ENCODE measurements at places on chromosomes 16 and 17. TPM values are rescaled to one million over a fixed set of nuclear protein-coding genes. Genes with fewer than 3 reads are reported as not detected.

DNA sequence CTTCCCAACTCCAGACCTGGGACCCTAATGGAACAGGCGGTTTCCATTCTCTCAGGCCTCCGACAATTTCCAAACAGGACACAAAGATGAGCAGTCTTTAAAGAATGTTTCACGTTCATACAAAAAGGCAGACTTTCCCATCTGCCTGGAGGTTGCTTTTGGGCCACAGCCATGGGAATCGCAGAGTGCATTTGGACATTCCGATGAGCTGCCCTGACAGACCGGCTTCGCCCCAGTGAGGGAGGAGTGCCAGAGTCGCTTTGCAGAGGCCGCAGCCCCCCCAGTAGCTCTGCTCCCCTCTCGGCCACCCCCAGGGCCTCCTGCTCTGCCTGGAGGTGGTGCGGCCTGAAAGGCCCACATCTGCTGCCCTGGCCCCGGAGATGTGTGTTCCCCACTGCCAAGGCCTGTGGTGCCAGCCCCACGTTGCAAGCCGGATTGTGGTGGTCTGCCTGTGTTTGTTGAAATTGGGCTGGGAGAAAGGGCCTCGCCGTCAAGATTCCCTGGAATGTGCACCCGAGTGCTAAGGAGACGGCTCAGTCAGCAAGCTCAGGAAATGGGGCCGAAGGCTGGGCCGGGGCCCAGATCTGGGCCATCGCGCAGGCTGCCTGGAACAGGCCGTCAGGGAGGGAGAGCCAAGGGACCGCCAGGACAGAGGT is 89.8 kb downstream of the C16orf95 start:
- H3K27ac ChIP-seq = peak overlapping the region; percentile 36
- no peaks in the 10 kb centered on the region for H3K27me3 ChIP-seq
- H3K36me3 ChIP-seq = no peaks in the 10 kb centered on the region
- DNase-seq = no peak

DNA sequence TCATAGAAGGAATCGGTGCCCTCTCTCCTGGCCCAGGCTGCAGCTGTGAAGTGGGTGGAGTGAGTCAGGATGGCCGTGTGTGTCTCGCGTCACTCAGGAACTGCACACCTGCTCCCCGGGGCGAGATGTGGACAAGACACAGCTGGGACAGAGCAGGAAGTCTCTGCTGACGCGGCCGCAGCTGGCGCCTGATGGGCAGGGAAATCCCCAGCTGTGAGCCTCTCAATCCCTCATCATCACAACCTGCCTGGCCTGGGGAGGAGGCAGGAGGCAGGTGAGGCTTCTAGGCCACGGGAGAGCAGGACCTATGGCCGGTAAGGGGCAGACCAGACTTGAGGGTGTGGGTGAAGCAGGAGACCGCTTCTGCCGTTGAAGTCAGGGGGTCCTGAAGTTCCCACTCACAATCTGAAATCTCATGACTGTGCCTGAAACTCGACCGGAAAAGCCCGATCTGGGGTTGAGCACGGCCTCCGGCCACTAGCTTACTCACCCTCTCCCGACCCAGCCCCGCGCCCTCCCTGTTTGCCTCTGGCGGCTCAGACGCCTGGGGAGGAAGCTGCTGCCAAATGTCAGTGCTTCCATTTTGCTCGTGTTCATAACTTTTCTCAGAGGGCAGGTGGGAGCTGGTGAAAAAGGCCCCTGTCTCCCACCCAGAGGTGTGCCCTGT is 1.1 kb upstream of the TRPV3 start:
- H3K27ac ChIP-seq = no peak overlapping the region
- H3K27me3 ChIP-seq = no peaks in the 10 kb centered on the region
- no peaks in the 10 kb centered on the region for H3K36me3 ChIP-seq
- peaks cover 9% of the 10 kb centered on the region for H3K4me1 ChIP-seq
- H3K4me3 ChIP-seq = no peak overlapping the region

GRCh38 chr16:72878301-72879269 is 169.3 kb downstream of the ZFHX3 start:
- H3K4me3 ChIP-seq = no peak overlapping the region
- peak overlapping the region; percentile 32 for H3K27ac ChIP-seq
- H3K4me1 ChIP-seq = peaks cover 34% of the 10 kb centered on the region
- no peak for DNase-seq

The HEATR9 gene
- not detected for total RNA-seq

The CSNK2A2 gene
- 41.1 TPM for total RNA-seq
